ENCODE measurements at places on chromosomes 12 and 14. TPM values are rescaled to one million over a fixed set of nuclear protein-coding genes. Genes with fewer than 3 reads are reported as not detected.
A peak's percentile ranks its signal among the peaks of the same experiment; 100 is the strongest.

DNA sequence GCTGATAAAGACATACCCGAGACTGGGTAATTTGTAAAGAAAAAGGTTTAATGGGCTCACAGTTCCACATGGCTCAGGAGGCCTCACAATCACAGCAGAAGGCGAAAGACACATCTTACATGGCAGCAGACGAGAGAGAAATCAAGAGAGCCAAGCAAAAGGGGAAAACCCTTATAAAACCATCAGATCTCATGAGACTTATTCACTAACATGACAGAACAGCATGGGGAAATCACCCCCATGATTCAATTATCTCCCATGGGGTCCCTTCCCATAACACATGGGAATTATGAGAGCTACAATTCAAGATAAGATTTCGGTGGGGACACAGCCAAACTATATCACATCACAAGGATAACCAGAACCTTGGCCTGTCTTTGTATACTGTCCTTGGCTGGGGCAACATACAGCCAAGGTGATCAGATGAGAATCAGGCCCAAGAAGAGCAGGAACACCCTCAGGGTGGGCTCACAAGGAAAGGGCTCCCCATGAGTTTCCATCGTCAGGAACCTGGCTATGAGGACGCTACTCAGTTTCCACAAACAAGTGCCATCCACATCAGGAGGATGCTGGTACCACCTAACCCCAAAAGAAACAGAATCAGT, 152.7 kb downstream of the FOXN3 start:
- DNase-seq, result no peak

KCNH3 gene
- total RNA-seq, result 0.12 TPM

DNA sequence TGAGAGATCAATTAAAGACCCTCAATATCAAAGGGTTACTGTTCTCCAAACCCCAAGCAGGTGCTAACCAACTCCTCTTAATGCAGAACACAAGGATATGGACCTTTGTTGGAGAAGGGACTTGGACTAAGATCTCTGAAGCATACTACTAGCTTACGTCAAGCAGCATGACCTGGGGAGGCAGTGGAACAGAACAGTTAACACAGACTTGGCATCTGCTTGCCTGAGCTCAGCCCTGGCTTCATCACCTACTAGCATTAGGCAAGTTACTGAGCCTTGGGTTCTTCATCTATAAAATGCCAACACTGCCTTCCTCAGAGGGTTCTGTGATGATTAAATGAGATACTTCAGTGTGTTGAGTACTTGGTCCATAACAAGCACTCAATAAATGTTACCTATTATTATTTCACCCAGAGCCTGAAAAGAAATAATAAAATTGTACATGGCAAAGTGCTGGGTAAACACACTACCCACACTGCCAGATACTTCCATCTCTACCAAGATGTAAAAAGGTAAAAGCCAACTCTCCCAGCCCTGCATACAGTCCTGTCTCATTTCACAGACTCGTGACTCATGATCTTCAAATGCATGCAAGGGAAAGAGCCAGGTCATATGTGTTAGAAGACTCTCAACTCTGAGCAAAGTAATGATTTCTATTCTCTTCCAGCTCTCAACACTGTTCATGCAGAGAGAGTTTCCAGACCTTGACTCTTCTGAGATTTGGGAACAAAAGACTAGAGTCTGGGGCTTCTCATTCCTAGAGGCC, 39.7 kb downstream of the FMNL3 start:
- no peak for DNase-seq

DNA sequence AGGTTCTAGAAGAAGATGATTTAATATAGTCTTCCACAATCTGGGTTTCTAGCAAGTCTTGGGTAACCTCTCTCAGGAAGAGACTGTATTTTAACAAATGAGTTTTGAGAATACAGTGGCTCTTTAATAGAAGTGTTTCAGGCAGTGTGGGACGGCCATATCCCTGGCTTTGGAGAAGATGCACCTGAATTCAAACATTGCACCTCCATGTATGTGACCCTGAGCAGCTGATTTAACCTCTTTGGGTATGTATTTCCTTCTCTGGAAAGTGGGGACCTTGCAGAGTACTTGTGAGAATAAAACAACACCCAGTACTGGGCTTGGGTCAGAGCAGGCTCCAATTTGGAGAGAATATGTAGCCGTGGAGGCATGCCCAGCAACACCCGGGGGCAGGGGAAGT, 15.8 kb upstream of the VRK1 start:
- DNase-seq, result no peak

DNA sequence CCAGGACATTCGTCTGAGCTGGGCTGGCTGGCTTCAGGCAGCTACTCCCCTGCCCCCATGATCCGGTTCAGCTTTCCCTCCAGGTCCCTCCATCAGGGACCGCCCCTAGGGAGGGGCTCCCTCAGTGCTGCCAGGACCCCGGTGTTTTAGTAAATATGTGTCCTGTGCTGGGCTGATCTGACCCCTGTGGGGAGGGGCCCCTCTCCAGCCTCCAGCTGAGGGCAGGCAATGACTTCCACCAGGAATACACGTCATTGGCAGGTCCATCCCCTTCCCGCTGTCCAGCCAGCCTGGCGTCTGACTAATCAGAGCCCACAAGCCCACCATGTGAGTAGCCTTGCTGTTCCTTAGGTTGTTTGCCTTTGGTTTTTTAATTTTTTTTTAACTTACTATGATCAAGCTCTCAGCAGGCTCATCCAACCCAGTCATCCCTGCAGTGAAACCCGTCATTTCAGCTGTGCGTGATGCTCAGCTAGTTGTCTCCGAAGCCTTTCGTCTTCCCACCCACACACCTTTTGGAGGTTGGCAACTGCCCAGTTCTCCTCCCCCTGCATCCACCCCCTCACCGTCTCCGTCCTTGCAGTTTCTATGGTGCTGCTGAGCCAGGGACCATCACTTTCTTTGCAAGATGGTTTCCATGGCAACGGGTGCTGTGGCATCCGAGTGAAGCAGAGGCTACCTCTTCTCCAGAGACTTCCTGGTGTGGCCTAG, 16.0 kb upstream of the SERPINA4 start:
- no peak for DNase-seq

DNA sequence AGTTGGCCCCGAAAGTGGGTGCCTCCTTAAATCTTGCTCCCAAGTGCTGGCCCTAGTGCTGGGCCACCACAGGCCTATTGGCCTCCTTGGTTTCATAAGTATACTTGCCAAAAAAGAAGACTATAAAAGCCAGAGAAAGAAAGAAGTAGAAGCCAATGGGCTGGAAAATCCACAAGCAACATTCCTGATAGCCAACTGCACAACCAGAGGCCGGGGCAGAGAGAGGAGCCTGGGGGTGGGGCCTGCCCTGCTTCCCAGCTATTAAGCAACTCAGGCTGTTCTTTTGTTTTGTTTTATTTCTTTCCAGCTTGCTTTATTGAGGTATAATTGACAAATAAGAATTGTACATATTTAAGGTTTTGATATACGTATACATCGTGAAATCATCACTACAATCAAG, 177.2 kb upstream of the NTF3 start:
- DNase-seq, result no peak

- no peak for DNase-seq
These were observed 191.5 kb upstream of the LRIG3 start for GRCh38 chr12:59111851-59112250.

GRCh38 chr12:45938566-45938965, 51.8 kb downstream of the SCAF11 start:
- DNase-seq, result peak; percentile 11

GRCh38 chr14:101945171-101945570, 19.2 kb upstream of the DYNC1H1 start:
- DNase-seq, result no peak
